ENCODE measurements at places on chromosomes 3 and 15.
A peak's percentile ranks its signal among the peaks of the same experiment; 100 is the strongest.

DNA sequence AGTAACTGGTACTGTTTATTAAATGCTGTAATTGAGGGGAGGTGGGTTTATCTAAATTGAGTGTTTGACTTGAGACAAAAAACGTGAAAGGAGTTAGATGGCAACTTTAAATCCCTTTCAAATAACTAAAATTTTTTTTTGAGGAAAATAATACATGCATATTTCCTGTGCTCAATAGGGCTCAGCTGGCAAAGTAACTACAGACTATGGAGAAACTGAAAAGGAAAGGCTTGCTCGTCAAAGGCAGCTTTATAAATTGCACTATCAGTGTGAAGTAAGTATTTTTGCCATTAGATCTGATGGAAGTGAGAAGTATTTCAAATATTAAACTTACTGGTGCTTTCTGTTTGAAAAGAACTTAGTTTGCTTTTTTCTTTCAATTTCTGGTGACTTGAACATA is 72.2 kb downstream of the DZIP3 start:
- no peak for DNase-seq

DNA sequence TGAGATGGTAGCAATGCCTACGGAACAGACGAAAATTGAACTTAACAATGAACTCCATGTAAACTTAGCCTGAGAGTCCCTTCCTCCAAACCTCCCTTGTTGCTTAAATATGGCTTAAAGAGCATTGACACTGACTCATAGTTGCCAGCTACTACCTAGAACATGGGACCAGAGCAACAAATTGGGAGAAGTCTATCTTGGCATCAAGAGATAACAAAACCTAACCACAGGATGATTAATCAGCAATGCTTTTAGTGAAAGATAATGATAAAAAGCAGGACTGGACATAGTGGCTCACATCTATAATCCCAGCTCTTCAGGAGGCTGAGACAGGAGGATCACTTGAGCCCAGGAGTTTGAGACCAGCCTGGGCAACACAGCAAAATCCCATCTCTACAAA is 117.8 kb upstream of the MNS1 start:
- DNase-seq: no peak

DNA sequence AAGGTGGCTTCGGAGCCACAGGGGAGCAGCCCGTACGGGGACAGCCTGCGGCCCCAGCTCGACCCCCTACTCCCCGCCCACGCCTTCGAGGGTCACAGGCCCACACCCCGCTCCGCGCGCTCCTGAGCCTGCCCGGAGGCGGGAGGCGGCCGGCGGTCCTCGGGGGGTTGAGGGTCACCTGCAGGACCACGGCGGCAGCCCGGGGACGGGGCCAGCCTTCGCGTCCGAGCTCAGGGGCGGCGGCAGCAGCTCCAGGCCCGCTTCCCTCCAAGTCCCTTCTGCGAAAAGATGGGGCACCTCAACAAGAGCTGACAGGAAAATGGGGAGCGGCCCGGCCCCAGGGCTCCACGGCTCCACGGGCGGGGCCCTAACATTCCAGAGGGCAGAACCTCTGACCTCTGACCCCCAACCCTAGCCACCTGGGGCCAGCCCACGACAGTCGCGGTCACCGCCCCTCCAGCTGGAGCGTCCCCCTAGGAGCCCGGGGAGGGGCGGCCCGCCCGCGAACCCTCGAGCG is 428 bp downstream of the LYSMD4 start:
- peak; percentile 25 for DNase-seq

DNA sequence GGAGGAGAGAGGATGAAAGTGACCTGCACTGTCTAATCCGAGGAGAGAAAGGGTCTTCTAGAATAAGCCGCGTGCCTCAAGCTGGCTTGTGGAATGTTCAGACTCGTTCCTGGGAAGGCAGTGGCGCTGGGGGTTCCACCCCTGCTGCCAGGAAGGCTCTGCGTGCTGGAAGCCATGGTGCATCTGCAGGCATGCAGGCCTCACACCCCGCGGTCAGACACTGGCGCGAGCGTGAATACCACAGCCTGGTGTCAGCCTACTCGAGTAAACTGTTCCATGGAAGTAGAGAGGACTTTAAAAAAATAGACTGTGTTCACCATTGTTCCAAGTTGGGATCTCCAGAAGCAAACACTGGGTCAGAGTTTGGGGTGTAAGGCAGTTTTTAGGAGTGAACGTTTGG is 25.9 kb upstream of the GABRG3 start:
- DNase-seq: no peak

DNA sequence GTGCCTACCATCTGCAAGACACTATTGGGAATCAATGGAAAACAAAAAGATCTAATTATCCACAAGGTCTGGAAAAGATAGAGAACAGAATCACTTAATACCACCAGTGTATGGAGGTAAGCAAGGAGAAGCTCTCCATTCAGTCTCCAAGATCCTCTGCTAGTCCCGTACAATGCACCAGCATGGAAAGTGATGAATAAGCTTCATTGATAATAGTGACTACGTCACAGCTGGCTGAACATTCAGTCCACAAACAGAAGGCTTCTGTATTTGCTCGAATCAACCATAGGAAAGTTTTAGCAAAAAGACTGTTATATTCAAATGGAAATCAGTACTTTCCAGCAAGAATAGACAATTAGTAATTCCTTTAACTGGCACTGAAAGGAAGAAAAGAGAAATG is 42.9 kb downstream of the IGSF11 start:
- no peak for DNase-seq

GRCh38 chr3:150480877-150481276 is 65.4 kb downstream of the SERP1 start:
- DNase-seq: no peak

DNA sequence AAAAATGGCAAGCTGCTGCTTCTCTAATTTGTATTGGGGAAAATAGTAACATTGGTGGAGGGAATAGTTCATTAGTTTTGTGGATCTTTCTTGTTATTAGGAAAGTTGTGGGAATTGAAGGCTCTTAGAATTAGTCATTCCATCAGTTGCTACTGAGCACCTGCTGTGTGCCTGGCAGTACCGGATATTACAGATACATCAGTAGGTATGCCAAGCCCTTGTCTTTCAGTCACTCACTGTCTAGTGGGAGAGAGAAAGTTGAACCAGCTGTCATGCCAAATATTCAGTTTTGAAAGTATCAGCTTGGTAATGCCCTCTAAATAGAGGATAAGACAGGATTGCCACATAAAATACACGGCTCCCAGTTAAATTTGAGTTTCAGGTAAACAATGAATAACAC is 32.5 kb downstream of the IGSF10 start:
- DNase-seq: no peak

All from GM12891 (cell line).